COR-L47 (cell line): ENCODE measurements at places on chromosomes 6 and 20.

DNA sequence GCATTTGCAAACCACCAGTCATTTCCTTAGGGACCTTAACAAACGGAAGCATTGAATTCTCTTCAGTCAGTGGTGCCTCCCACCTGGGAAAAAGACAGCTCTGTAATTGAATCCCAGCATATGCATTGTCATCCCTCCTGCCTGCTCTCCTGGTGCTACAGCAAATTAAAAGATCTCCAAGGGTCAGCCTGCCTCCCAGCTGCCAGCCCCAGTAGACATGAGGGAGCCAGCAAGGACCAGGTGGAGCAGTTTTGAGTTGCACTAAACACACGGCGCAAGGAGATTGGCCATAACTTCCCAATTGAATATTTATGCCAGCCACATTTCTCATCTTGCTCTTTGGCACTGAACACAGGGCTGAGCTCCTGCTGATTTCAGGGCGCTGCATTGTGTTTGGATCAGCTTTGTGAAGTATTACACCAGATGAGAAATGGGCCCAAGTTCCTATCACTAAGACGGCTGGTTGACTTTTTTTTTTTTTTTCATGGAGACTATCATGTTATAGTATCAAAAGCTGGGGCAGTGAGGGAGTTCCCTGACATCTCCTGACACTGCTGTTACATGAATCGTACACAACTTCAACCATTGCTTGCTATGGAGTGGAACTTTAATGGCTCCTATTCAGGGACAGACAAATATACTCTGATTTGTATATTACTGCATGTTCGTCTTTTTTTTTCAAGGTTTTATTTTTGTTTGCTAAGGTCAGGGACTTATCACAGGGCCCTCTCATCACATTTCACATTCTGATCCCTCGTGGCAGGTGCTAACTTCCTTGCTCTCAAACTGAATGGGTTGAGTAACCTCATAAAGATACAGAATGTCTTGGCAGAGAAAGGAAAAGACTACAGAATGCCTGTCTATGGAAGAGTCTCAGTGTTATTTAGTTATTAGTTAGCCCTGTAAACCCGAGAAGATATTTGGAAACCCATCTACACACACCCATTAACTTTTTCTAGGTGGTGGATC is 191.1 kb downstream of the EYA4 start:
- peak; percentile 82 for DNase-seq

DNA sequence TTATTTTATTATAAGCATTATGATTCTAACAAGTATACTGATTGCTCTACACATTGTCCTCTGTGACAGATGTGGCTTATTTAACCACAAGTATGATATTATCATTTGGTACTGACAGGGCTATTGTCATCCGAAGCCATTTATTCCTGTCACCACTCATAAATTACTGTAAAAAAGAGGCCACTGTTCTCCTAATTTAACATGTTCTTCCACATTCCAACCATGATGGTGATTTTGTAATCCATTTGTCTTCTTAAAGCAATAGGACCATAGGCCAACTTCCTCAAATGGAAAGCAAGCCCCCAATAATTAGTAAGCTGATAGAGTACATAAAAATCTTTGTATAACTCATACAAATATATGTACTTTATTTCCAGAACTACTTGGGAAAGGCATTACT is 50.6 kb downstream of the FUT9 start:
- no peak for DNase-seq

DNA sequence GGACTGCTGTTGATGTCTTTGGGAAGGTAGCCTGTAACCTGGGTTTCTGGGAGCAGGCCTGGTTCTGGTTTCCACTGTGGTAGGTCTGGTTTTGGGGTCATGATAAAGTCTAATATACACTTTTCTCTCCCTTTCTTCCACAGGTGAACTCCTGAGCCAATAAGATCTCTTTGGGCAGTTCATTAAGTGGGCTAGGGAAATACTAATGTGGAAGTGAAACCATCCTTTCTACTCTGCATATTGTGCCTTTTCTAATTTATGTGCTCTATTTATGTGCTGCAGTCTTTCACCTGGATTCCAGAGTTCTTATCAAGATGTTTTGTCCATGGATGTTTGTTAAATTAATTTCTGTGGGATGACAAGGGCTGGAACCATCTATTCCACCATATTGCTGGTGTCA is 165.7 kb upstream of the PTPRK start:
- no peak for DNase-seq

DNA sequence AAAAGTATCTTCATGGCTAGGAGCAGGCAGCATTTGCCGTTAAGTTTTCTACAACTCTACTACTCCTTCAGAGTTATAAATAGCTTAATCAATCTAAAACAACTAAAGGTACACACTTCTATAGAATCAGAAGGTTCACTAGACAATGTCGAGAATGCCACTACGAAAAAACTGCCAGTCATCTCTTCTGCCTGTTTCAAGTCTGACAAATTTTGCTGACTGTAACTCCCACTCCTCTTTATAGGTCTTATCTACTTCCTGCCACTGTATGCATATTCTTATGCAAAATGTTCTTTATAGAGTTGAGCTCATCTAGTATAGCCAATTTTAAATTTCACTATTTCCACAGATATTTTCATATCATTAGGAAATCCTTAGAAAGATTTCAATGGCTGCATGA is 160.1 kb downstream of the EYS start:
- DNase-seq, result no peak

GRCh38 chr20:16575390-16576140 is 2.3 kb upstream of the KIF16B start:
- no peak for DNase-seq

DNA sequence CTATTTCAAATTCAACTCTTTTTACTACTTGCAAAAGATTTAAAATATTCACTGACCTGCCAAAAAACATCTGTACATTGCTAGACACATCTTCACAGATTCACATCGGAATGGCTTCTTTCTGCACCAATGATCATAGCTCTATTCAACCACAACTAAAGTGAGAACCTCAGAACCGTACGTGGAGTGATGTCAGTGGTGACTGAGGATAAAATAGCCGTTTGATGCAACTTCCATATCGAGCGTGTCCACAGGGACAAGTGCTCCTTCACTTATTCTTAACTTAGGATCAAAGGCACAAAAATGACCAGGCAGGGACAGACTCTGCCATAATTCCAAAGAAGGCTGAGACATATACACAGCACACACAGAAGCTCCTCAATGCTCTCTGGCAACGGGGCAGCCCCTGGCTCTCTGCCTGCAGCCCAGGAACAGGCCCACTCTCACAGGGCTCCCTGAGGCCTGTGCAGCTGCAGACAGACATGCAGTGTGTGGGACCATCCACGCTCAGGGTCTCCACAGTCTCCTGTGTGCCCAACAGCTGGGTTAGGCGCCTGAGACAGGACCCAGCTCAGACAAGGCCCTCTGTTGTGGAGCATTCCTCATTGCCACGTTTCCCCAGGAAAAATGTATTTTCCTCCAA is 22.8 kb downstream of the FYN start:
- DNase-seq, result no peak

DNA sequence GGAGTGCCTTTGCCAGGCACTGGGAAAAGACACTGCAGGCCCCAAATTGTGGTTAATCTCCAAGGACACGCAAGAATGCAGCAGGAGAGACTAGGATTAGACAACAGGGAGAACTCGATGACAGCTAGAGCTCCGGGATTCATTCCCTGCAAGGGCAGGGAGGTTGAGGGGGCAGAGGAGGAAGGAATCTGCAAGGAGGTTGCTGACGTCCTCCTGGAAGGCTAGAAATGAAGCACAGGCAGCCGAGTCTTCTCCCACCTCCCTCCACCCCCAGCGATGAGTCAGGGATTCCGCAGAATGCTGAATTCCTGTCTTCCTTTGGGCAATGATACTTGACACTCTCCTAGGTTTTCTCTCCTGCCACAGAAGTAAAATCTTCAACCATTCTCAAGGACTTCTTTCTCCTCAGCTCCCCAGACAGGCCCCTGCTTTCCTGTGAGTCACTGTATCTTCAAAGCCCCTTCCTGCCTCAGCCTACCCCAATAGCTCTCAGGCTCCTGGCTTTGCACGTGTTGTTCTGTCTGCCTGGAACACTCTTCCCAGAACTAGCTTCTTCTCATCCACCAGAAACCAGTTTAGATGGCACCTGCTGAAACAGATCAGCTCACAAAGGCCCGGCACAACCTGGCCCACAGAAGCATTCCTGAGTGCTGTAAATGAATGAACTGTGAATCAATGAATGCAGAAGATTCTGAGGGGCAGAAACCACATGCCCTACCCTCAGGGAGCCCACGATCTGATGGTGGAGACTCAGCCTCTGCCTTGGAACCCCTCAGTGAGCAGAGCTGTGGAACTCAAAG is 85.6 kb downstream of the MRPL14 start:
- no peak for DNase-seq

DNA sequence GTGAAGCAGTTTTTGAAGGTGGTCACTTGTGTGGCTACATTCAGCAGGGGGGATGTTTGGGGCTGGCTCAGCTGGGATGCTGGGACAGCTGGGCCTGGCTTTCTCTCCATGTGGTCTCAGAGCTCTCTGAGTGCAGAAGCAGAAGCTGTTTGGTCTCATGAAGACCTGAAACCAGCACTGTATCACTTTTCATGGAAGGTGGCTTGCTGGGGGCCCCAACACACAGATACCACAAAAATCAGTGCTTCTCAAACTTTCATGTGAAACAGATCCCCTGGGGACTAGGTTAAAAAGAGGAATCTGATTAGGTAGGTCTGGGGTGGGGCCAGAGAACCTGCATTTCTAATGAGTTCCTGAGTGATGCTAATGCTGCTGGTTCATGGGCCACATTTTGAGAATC is 347.3 kb downstream of the DHX35 start:
- DNase-seq, result no peak

- DNase-seq, result no peak
Observed at GRCh38 chr6:109373762-109374161, 8.5 kb downstream of the CD164 start.
